ENCODE measurements at places on chromosomes 7 and 10.

GRCh38 chr7:71991586-71991985, 420.6 kb downstream of the CALN1 start:
- no peak for DNase-seq

GRCh38 chr10:78335691-78336401, 302.2 kb downstream of the RPS24 start:
- no peak for DNase-seq

DNA sequence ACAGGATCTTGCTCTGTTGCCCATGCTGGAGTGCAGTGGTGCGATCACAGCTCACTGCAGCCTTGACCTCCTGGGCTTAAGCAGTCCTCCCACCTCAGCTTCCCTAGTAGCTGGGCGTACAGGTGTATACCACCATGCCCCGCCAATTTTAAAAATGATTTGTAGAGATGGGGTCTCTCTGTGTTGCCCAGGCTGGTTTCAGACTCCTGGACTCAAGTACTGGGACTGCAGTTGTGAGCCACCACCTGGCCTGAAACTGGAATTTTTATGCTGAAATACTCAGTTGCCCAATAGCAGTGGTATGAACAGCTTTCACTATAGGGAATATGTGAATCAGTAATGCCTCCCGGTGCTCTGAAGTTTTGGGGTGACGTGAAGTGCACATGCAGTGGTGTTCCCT, 7.6 kb downstream of the ZRANB1 start:
- no peak for DNase-seq

DNA sequence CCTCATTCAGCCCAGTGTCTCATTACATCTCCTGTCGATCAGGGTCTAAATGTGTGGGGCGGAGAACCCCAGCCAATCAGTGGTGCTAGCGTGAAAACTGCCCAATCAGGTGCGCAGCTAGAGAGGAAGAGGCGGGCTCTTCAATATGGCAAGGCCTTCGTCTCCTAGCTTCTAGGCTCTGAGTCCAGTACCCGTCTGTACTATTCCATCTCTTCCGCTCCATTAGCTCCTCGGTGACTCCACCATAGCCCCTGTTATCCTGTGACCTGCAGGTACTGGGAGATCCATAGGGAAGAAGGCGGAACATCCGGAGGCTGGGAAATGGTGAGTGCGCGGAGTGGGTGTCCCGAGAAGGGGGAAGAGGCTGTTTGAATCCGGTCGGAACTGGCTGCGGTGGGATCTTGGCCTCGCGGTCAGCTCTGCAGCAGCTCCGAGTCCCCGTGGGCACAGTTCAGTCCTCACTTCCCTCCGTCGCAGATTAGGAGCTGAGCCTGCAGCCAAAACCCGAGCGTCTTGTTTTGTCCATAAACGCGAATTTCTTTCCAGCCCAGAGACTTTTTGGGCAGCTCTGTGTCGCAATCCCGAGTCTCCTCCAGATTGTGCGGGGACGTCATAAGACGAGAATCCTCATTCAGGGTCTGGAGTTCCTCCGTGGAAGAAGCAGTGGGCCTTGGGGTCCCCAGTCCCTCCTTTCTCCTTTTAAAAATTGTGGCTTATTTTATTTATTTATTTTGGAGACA, at the start of gene ZNF727:
TSS of gene ZNF727 (plus strand) at position 134 of the 740 bp plus-strand sequence. CDS start at position 322, 188 bp downstream.
- DNase-seq, result peak; percentile 15

DNA sequence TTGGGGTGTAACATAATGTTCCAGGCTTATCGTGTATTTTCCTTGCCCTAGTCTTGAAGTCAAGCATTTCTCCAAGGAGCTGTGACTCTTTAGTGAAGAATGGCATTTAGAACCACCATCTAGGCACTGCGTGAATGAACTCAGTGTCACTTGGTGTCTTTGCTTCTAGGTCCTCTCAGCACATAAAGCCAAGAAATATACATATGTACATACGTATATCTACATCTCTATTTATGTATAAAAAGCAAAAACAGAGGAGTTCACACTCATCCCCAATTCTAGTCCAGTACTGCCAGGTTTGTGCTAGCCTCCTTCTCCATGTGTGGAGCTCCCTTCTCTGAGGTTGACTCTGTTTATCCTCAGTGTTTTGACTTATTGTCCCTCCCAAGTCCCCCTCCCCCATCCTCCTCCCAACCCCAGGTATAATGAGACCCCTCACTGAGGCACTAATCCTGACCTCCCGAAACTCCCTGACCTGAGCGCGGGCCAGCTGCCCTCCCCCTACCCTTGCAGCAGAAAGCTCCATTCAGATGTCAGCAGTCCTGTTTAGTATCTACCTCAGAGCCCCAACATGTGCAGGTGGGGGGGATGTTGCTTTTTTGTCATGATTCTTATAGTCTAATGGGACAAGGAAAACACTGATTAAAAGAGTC, 61.5 kb downstream of the GDI2 start:
- DNase-seq, result no peak

DNA sequence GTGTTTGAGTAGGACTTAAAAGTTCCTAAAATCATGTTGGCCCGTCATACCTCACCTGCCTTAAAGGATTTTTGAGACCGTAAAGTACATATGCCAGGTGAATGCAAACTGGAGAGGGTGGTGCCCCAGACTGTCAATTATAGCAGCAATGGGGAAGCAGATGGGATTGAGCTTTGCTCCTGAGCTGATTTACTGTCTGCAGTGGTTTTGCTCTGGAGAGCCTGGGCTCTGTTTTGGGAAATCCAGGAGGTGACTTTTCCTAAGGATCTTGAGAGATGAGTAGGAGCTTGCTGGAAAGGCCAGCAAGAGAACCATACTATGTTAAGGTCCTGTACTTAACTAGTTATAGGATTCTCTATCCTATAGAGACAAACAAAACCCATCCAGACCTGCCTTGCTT, 43.0 kb downstream of the COL13A1 start:
- no peak for DNase-seq

GRCh38 chr10:108230478-108231170, 1066.1 kb upstream of the SORCS1 start:
- no peak for DNase-seq

GRCh38 chr10:14598809-14599764, 175.6 kb downstream of the FAM107B start:
- peak; percentile 43 for DNase-seq

DNA sequence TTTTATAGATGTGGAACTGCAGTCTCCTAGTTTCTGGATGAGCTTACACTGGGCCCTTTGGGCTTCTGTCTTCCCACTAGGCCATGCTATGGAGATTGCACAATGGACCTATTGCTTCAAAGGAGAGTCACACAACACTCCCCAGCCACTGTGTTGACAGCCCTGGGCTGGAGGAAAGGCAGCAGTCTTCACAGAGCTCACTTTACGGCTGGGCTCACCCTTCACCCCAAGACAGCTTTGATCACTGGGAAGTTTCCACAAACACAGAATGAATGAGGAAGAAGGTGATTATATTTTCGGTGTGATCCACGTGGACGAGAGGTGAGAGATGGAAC, 92.7 kb upstream of the GDF10 start:
- DNase-seq, result peak; percentile 26

- DNase-seq, result no peak
Observed at GRCh38 chr10:5595095-5595494, 70.3 kb downstream of the CALML3 start.

GRCh38 chr7:130294314-130294713, 1.4 kb downstream of the CPA4 start:
- DNase-seq, result no peak

DNA sequence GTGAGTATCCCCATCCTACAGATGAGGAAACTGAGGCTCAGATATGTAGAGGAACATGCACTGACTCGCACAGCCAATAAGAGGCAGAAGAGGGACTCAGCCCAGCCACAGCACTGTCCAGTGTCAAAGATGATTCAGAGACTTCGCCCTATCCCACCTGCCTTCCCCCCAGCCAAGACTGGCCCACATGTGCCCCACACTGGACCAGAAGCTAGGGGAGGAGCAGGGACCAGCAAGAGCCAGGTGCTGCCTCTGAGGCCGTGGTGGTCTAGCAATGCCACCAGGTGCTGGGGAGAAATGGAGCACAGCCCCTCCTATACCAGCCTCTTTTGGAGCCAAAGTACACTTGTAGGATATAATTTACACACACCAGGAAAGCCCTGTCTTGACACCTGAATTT, 22.3 kb downstream of the GRID1 start:
- DNase-seq, result no peak

- DNase-seq, result no peak
Observed at GRCh38 chr7:146115851-146116520, 615 bp upstream of the CNTNAP2 start.

GRCh38 chr10:119673271-119673670, 22.1 kb downstream of the BAG3 start:
- DNase-seq, result no peak

- DNase-seq, result no peak
Observed at GRCh38 chr7:78329001-78329655, 530.6 kb downstream of the PHTF2 start.

GRCh38 chr7:93921607-93922566, at the start of gene GNG11:
Gene GNG11 (plus strand): TSS chr7:93921735. CDS start chr7:93922138, 403 bp downstream.
- DNase-seq, result no peak

GRCh38 chr10:57142925-57143576, 782.0 kb upstream of the ZWINT start:
- no peak for DNase-seq

- no peak for DNase-seq
Observed at GRCh38 chr7:93249491-93250148, 17.5 kb downstream of the VPS50 start.

DNA sequence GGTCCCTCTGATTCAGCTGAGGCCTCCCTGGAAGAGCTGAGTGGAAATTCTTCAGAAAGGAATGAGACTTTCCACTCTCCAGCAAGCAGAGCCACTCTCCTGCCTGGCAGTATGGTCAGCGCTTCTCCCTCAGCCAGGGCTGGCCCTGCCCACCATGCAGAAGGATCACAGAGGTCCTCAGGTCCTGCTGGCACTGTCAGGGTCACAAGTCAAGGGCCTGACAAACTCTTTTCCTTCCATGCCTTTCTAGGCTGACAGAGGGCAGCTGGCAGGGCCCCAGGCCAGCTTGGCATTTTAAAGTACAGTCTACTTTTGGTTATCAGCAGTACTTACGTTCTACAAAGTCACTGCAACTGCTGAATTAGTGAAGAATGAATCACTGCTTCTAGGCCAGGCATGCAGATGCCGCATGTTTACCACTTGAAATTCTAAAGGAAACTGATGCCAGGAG, 119.3 kb upstream of the FRMD4A start:
- no peak for DNase-seq

- no peak for DNase-seq
Observed at GRCh38 chr10:3659203-3659917, 125.6 kb downstream of the KLF6 start.

DNA sequence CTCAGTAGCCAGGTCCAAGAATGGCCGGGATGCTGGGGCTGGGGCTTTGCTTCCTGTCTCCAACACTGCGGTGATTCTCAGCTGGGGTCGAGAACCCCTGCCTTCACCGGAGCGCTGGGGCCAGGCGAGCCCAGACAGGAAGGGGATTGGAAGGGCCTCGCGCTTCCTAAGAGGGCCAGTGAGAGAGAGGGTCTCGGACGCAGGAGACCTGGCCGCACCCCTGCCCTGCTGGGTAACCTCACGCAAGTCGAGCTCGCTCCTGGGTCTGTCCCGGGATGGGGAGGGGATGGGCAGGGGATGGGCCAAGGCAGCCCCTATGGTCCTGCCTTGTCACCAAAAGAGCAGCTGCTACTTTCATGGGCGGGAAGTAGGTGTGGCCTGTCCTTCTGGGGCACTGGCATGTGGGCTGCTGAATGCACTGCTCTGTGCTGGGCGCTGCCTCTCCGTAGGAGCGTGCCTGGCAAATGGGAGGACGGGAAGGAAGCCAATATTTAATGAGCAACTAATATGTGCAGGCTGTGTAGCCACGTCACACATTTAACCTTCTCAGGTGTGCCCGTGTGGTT, 20.0 kb downstream of the KCNK18 start:
- DNase-seq, result peak; percentile 17

GRCh38 chr7:22129166-22129565, 183.5 kb upstream of the CDCA7L start:
- no peak for DNase-seq

GRCh38 chr7:128758553-128758952, 17.0 kb downstream of the OPN1SW start:
- no peak for DNase-seq

DNA sequence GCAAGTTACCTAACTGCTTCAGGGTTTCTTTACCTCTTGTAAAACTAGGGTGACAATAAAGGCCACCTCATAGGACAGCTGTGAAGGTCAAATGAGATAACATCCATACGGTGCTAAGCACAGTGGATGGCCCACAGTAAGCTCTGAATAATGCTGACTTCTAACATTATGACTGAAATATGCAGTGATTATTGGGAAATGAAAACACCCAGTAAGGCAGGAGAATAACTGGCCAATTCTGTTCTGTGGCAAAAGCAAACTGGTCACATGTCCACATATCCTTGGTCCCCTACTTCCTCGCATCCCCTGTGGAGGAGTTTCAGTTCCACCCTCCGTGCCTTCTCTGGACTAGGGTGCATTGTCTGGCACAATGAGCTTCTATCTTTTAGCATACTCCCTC, 1.4 kb downstream of the CUBN start:
- no peak for DNase-seq

DNA sequence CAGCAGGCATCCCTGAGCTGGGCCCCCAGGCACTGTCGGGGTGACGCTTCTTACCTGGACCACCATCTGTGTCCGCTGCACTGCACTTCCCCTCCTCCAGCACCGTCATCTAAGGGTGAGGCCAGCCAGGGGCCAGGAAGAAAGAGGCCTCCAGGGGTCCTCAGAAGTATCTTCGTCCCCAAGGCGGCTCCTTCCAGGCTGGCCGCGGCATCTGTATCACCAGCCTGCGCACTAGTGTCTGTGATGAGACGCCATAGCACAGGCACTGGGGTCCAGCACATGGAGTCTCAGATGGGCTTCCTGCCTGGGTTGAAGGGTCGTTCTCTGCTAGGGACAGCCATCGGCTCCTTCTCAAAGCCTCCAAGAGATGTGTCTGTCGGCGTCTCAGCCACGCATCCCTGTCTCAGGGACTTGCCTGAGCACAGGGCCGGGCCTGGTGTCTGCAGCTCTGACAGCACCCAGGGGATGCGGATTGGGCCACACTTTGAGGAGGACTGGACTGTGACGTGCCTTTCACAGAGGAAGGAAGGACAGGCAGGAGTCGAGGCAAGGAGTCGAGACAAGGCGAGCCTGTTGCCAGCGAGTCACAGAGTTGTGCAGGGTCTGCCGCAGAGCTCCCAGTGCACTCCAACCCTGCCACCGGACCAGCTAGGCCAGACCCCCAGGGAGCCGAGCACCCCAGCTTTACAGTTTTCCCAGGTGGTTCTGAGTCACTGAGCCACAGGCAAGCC, 101.5 kb upstream of the DIP2C start:
- DNase-seq, result no peak

DNA sequence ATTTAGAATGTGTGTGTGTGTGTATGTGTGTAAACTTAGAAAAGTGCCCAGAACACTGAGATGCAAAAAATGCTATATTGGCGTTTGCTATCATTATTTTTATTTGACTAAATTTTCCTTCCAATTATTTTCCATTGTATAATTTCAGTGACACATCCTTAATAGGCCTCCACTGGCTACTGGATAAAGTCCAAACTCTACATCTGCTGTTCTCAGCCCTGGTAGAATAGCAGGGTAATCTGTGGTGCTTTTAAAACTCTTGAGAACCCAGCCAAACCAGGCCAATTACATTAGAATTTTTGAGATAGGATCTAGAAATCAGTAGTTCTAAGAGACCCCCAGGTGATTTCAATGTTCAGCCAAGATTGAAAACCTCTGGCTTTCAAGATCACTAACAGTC, 66.4 kb downstream of the ZNF503 start:
- no peak for DNase-seq

GRCh38 chr10:48506147-48506917, 98.5 kb downstream of the ARHGAP22 start:
- no peak for DNase-seq

GRCh38 chr10:90695915-90696676, 161.7 kb downstream of the HTR7 start:
- DNase-seq, result no peak
